GM23338 (cell line): ENCODE measurements at places on chromosomes 3 and 15. TPM values are rescaled to one million over a fixed set of nuclear protein-coding genes. Genes with fewer than 3 reads are reported as not detected.
A peak's percentile ranks its signal among the peaks of the same experiment; 100 is the strongest.

SLC12A8 gene
- total RNA-seq = 10.1 and 15.9 TPM in 2 replicates

DNA sequence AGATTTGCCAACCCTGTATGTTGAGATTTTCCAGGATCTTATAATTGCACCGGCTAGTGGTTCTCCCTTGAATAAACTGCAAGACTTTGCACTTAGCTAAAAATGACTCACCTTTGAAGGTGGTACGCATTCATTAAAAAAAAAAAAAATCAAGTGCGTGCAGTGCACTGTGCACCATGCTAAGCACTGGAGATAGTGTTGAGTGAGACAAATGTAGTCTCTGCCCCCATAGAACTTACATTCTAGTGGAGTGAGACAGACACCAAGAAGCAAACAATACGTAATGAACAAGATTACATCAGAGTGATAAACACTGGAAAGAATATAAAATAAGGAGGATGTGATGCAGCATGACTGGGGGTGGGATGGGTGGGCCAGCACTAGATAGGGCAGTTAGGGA is 69.4 kb downstream of the ITPR1 start:
- H3K4me3 ChIP-seq = no peak overlapping the region
- DNase-seq = no peak
- no peaks in the 10 kb centered on the region for H3K27me3 ChIP-seq
- no peak overlapping the region for H3K27ac ChIP-seq

DNA sequence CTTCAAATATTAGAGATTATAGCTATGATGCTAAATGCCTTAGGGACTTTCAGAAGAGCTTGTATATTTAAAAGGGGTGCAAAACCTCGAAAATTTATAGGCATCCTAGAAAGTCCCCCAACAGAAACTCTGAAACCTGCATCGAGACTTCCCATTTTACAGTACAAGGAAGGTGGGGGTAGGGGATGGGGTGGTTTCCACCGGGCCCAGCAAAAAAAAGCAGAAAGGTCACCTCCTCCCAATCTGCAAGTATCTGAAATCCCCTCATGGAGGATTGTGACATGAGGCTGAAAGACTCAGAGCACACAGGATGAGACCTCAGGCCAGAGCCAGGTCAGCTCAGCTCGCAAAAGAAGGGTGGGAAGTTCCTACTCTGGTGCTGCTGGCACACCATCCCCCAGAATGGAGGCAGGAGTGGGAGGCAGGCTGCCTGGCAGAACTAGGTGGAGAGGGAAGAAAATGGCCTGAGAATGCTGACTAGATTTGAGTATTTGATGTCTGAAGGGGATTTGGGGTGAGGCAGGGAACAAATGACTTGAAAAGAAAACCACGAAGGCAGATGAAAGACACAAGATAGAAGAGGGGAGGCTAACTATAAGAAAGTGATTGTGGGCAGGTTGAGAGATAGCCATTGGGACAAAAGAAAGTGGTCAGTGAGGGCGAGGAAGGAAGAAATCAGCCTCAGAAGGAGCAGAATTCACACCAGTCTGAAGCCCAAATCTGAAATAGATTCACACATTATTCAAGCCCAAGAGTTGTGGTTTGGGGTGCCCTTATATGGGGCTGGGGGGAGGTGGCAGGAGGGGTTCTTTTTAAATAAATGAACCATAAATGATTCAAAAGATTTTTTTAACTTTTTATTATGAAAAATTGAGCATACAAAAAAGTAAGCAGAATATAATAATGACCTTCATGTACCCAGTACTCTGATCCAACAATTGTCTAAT is 22.5 kb upstream of the TSC22D2 start:
- H3K4me3 ChIP-seq = no peak overlapping the region
- no peak for DNase-seq
- H3K27ac ChIP-seq = no peak overlapping the region
- H3K4me1 ChIP-seq = peaks cover 13% of the 10 kb centered on the region

BMF gene
- 16.0 and 20.3 TPM in 2 replicates for total RNA-seq

PP2D1 gene
- not detected in 2 replicates for total RNA-seq

- peak; percentile 55 for DNase-seq
- H3K4me1 ChIP-seq = no peaks in the 10 kb centered on the region
- H3K4me3 ChIP-seq = no peak overlapping the region
- H3K27me3 ChIP-seq = no peaks in the 10 kb centered on the region
- no peak overlapping the region for H3K27ac ChIP-seq
Measured at GRCh38 chr15:51888593-51889195, 59.2 kb downstream of the TMOD3 start.

DNA sequence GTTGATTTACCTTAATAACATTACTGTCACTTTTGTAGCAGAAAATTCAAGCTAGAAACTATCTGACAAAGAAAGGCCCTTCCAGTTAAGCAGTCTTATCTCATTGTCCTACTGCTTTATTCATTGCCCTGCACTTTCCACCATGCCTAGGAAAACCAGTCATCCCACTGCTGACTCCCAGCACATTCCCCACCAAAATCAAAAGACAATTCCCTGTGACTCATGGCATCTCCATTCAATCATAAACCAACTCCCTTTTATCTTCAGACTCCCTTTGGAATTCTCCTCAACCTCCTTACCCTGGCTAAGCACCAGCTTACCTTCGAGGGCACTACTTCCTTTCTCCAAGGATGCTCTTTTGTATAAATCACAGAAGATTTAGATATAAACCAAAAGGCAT is 184.3 kb downstream of the PLCH1 start:
- DNase-seq = no peak
- H3K36me3 ChIP-seq = no peaks in the 10 kb centered on the region; the same call in 1 of the 2 replicates
- no peak overlapping the region for H3K4me3 ChIP-seq
- no peaks in the 10 kb centered on the region for H3K4me1 ChIP-seq
- H3K27me3 ChIP-seq = no peaks in the 10 kb centered on the region

EPHA3 gene
- total RNA-seq = 0.21 and 0.47 TPM in 2 replicates

GRCh38 chr3:21158861-21159542 is 592.0 kb downstream of the ZNF385D start:
- H3K27ac ChIP-seq = no peak overlapping the region
- H3K36me3 ChIP-seq = no peaks in the 10 kb centered on the region
- no peak for DNase-seq

DNA sequence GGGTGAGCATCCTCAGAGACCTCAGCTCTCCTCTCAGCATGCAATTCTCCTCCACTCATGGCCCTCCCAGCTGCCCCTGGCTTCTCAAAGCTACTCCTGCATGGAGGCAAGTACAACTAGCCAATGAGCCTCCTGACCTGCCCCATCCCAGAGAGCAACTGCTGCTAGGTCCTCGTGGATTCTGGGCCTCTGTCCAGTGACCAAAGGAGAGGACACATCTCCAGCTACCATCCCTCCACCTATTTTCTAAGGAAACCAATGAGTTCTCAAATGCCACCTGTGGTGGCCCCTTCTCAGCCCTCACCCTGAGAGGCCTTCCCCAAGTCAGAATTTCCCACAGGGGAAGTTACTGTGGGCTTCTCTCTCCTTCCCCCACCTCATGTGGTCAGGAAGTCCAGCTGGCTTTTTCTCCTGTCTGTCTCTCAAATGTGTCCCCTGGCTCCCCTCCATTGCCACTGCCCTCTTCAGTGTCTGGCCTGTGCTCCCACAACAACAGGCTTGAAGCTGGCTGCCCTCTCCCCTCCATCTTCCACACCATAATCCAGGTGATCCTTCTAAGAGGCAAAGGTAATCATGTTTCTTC is 43.0 kb downstream of the LIPC start:
- H3K36me3 ChIP-seq = no peaks in the 10 kb centered on the region
- H3K27ac ChIP-seq = no peak overlapping the region
- H3K27me3 ChIP-seq = no peaks in the 10 kb centered on the region
- no peak overlapping the region for H3K4me3 ChIP-seq

MUC4 gene
- 1.3 and 1.6 TPM in 2 replicates for total RNA-seq

DNA sequence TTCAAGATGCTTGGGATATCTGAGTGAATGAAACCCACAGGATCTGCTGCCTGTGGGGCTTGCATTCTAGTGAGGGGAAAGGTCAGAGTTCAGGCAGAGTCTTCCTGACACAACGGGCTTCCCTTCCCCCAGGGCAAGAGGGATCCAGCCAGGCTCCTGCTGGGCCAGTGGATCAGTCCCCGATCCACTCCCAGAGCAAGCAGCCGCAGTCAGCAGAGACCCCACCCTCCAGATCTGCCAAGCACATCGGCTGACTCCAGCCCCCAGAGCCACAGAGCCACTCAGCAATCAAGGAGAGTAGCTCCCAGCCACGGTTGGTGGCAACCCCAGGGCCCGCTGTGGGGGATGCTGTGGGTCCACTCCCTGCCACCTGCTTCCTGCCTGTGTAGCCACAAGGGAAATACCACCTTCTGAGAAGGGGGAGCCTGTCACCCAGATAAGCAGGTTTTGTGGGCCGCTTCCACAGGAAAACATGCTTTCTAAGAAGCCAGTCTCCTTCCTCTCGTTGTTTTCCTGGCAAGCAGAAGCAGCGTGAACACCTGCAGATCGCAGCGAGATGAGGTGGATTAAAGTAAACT is 44.9 kb downstream of the CPN2 start:
- no peaks in the 10 kb centered on the region for H3K36me3 ChIP-seq
- peaks cover 31% of the 10 kb centered on the region for H3K4me1 ChIP-seq
- H3K4me3 ChIP-seq = no peak overlapping the region
- DNase-seq = no peak
- no peak overlapping the region for H3K27ac ChIP-seq

DNA sequence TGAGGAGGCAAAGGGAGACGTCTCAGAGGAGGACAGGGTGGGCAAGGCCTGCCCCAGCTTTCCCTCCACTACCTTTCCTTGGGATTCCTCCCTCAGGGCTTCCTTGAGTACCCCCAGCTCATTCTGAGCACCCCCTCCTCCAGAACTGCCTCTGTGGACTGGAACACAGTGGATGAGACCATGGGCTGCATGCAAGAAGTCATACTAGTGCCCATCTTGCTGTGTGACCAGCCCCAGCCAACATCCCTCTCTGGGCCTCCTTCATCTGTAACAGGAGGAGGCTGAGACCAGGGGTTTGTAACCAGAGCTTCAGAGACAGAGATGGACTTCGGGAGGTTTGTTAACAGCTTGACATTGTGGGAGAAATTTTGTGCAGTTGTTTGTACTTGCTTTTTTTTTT is 25.6 kb downstream of the FEM1B start:
- H3K36me3 ChIP-seq = no peaks in the 10 kb centered on the region
- no peak overlapping the region for H3K27ac ChIP-seq
- DNase-seq = no peak
- peaks cover 33% of the 10 kb centered on the region for H3K4me1 ChIP-seq
- H3K4me3 ChIP-seq = no peak overlapping the region

GRCh38 chr3:112744106-112744505 is 102.6 kb downstream of the CD200R1L start:
- DNase-seq = no peak
- H3K27me3 ChIP-seq = no peaks in the 10 kb centered on the region
- no peak overlapping the region for H3K4me3 ChIP-seq
- H3K27ac ChIP-seq = no peak overlapping the region
- H3K36me3 ChIP-seq = no peaks in the 10 kb centered on the region

ACAD9 gene
- 27.5 and 36.4 TPM in 2 replicates for total RNA-seq

ALPK3 gene
- 29.7 and 45.7 TPM in 2 replicates for total RNA-seq
